Head of caudate nucleus (tissue), 42 donors: ENCODE measurements at places on chromosomes 6 and 20.

DNA sequence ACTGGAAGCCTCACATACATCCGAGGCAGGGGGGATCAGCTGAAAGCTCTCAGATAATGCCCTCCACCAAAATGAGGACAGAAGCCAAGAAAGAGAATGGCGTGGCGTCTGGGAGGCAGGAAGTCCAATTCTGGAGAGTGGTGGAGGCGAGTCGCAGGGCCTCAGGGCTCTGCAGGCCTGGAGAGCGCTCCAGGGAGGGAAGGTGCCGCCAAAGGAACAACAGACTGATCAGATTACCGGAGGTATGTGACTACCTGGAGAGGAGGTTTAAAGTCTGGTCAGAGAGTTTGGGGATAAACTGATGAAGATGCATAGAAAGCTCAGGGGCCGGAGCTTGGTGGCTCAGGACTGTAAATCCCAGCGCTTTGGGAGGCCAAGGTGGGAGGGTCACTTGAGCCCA, 11.2 kb upstream of the IP6K3 start:
- DNase-seq: no peak

GRCh38 chr20:43543138-43543537, 15.7 kb upstream of the SGK2 start:
- DNase-seq: no peak

- DNase-seq: no peak
These were observed 316.0 kb downstream of the CLIC5 start for GRCh38 chr6:45699663-45700062.

GRCh38 chr6:7547315-7547714, 5.8 kb downstream of the DSP start:
- no peak for DNase-seq

- no peak for DNase-seq
These were observed 481.1 kb downstream of the TFAP2B start for GRCh38 chr6:51299621-51300380.
